ENCODE measurements at places on chromosomes 3 and 15.

- peak; percentile 2 for DNase-seq
Observed at GRCh38 chr15:41022487-41023090, 69.3 kb downstream of the CHAC1 start.

DNA sequence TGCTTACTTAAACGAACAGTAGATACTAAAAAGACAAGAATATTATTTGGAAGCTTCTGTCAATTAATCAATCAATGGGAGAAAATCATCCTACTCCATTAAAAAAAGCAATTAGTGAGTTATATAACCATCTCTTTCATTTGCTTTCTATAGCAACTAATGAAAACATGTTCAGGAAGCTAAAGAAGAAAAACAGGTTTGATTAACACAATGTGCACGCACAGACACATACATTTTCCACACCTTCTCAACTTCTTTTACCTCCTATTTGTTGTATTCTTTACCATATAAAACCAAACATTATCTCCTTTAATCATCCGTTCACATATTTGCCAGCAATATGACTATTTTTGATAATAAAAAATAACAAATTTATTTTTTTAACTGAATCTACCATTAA lies 111.3 kb downstream of the GBE1 start:
- DNase-seq, result no peak

DNA sequence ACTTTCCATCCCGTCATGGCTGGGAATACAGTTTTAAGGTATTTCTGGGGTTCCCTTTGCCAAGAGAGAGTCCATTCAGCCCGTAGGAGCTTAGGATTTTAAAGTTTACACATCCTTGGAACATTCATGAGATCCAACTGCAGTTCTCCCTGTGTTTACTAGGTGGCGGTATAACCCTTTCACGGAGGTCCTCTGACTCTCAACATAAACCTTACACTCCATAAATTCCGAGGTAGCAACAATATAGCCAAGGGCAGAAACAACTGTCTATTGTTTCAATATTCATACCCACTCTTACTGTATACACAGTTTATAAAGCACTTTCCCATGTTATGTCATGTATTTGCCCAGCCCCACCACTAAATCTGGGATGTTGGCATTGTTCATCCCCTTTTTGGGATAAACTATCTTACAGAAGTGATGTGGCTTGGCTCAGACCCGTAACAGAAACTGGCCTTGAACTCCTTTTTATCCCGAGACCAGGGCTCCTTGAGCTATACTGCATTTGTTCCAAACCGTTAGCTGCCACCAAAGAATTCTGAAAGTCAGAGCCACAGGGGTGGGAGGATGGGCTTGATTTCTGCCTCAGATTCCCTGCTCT lies 69.2 kb upstream of the COL6A5 start:
- no peak for DNase-seq

GRCh38 chr3:22555753-22556435 lies 647.2 kb upstream of the UBE2E2 start:
- no peak for DNase-seq

DNA sequence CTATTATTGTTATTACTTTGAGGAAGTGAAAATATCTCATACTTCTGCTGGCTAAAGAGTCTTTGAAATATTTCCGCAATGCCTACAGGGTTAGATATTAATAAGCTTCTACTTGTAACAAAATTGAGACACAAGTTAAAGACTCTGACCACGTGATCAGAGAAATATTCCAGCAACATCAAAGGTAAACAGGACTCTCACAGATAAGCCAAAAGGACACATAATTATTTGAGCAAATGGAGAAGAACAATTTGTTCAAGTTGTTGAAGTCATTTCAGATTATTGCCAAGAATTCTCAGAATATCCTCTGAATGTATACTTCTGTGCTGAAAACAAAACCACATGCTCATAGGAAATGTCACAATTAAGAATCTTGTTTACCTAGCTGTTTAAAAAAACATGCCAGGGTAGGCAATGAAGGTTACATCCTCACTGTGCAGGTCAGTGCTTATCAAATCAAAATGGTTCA lies 225.8 kb upstream of the ALCAM start:
- no peak for DNase-seq

DNA sequence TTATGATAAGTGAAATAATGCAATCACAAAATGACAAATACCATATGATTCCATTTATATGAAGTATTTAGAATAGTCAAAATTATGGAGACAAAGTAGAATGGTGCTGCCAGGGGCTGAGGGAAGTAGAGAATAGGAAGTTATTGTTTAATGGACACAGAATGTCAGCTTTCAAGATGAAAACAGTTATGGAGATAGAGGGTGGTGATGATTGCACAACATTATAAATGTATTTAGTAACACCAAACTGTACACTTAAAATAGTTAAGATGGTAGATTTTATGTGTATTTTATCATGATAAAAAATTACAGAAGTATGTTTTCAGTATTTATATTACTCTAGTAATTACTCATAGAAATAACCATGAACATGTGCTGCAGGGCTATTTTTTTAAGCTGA lies 100.8 kb upstream of the AZI2 start:
- no peak for DNase-seq

GRCh38 chr3:185330644-185331043 lies 32.3 kb upstream of the MAP3K13 start:
- DNase-seq, result no peak

GRCh38 chr3:72227486-72228070 lies 442.6 kb upstream of the PROK2 start:
- DNase-seq, result no peak

DNA sequence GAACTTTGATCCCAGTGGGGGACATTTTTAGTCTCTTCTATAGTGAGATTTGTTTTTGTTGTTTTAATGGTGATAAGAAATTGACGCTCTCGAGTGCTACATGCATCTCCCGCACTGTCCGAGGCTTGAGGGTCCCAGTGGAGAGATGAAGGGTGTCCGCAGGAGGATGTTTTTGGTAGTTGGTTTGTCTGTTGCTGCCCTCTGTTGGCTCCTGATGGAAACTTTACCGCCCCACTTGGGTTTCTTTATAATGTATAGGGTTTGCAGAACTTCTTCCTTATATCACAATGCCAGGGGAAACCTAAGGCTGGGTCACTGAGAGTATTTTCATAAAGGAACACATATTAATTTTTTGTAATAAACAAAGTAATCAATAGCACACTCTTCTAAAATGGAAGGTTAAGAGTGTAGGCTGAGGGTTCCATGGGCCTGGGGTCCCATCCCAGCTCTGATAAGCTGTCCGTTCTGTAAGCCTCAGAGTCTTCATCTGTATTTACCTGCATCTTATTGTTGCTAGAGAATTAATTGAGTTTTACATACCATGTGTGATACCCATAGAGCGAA lies 185.3 kb upstream of the FEZF2 start:
- DNase-seq, result no peak

GRCh38 chr15:36798794-36799193 lies 219.4 kb downstream of the CDIN1 start:
- no peak for DNase-seq

DNA sequence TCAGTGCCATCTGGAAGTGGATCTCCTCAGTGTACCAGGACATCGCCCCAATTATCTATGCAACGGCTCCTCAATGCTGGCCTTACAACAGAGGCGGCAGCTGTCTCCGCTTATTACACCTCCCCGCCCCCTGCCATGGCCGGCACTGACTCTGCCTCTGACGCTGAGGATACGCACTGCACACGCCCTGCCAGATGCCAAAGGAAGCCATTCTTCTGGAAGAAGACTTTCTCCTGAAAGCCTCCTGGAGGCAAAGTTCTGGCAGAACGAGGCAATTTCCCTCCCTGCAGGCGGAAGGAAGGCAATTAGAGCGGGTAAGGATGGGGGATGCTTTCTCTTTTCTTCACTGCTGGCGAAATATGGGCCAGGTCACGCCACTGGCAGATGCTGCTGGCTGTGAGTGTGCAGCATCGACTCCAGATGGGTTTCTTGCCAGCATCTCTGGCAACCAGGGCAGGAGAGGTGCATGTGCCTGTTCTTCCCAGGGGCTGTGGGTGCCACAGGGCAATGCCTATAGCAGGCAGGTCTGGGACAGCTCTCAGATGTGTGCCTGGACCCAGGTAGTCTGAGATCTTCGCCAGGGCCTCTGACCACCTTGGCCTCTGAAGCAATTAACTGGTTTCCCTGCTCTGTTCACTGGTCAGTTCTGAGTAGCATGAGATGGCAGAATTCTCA lies 62.2 kb upstream of the MRPS22 start:
- no peak for DNase-seq

- no peak for DNase-seq
Observed at GRCh38 chr15:84772031-84772430, 23.6 kb downstream of the ZNF592 start.

DNA sequence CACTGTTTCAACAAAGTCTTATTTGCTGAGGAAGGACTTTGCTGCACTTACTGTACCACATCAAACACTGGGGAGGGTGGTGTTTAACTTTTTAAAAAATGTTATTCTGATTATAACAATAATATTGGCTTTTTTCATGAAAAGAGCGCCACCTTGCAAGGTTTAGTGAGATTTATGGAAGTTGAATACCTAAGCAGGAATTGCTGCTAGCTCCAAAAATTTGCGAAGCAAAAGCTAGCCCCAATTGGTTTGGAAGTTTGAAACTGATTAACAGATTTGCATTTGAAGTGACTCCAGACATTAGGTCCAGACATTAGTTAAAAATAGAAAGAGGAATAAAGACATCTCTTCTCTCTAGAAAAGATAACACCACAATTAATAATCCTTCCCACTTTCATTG lies 6.7 kb downstream of the ZIC1 start:
- no peak for DNase-seq

GRCh38 chr3:72127844-72128243 lies 342.9 kb upstream of the PROK2 start:
- DNase-seq, result no peak

GRCh38 chr3:130462089-130462488 lies 54.9 kb upstream of the COL6A6 start:
- DNase-seq, result no peak

- DNase-seq, result no peak
Observed at GRCh38 chr15:54820811-54821210, 375.9 kb downstream of the RSL24D1 start.

GRCh38 chr3:143718463-143718862 lies 129.8 kb downstream of the SLC9A9 start:
- no peak for DNase-seq

DNA sequence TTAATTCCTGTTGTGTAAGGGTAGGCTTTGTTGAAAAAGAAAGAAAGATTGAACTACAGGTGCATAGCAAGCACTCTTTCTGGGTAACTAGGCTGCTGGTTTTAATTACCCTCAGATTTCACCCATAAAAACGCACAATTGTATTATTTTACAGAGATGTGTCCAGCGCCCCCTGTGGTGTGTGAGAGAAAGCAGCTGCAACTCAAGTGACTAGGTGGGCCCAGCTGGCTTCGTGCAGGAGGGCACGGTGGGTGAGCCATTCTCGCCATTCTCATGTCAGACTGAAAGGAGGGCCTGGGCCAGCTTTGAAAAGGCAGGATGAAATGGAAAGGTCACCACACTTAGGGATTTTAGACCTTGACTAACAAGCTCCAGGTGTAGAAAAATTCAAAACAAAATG lies 122.6 kb downstream of the LRIG1 start:
- peak; percentile 19 for DNase-seq

DNA sequence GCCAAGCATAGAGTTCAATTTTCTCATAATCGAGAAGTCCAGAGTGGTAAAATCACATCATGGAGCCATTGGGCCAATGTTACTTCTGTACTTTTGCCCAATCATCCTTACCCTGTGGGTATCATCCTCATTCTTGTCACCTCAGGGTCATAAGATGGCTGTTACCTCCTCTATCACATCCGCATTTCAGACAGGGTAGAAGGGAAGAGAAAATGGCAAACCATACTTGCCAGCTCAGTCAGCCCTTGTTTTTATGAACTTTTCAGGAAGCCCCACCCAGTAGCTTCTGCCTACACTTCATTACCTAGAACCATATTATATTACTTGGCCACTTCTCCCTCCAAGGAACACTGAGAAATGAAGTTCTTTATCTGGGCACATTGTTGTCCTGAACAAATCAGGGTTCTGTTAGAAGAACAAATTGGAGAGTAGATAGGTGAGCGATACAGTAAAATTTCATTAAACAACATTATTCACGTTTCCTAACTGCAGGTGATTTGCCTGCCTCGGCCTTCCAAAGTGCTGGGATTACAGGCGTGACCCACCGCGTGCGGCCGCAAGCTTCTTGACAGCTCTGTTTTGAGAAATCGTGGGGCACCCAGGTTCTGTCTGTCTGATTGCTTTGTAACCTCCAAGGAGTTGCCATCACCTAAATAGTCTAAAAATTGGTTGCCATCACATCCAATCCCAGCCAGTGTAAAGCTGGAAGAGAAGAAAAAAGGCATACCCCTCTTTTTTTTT lies 34.5 kb upstream of the RPN1 start:
- no peak for DNase-seq

DNA sequence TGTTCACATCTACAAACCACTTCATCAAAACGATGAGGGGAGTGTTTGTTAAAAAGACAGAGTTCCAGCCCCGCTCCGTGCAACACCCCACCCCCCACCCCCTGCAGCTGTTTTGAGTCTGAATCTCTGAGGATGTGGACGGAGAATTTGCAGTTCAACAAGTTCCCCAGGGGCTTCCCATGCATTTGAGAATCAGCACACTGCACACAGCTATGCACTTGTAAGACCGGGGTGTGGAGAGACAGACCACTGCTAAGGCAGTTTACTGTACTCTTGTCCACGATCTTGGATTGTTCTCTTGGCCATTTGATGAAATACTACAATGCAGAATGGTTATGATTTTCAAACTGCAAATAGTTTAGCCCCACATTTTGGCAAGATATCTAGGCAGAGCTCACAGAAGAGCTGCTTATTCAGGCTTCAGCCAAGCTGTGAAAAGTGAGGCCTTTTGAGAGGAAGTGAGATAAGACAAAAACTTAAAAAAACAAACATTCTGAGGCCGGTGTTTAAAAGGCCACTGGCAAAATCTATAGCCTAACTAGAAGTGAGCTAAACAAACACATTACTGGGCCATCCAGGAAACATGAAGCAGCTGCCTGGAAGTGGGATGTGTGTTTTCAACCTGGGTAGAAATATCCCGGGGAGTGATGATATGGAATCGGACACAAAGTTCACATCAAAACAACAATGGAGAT lies 308.2 kb upstream of the ADAMTS9 start:
- no peak for DNase-seq

- DNase-seq, result no peak
Observed at GRCh38 chr3:139020036-139020867, 474 bp downstream of the PRR23B start.

DNA sequence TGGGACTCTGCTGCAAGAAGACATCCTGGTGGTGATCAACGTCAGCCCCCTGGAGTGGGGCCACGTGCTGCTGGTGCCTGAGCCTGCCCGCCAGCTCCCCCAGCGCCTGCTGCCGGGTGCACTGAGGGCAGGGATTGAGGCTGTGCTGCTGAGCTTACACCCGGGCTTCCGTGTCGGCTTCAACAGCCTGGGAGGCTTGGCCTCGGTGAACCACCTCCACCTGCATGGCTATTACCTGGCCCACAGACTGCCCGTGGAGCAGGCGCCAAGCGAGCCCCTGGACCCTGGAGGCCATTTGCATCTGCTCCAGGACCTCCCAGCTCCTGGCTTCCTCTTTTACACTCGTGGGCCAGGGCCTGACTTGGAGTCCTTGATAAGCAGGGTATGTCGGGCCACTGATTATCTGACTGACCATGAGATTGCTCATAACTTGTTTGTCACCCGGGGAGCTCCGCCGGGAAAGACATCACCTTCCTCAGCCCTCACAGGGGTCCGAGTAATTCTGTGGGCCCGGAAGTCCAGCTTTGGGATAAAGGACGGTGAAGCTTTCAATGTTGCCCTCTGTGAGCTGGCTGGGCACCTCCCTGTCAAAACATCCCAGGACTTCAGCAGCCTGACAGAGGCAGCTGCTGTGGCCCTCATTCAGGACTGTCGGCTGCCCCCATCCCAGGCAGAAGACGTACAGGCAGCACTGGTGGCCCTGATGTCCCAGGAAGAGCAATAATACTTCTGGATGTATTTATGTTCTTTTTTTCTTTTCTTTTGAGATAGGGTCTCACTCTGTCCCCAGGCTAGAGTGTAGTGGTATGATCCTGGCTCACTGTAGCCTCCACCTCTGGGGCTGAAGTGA lies 7.6 kb downstream of the GDPGP1 start:
- DNase-seq, result no peak

Data from activated T-cell treated with anti-CD3 and anti-CD28 coated beads for 48 hours (primary cell).